ENCODE measurements at places on chromosomes 13 and 19.

DNA sequence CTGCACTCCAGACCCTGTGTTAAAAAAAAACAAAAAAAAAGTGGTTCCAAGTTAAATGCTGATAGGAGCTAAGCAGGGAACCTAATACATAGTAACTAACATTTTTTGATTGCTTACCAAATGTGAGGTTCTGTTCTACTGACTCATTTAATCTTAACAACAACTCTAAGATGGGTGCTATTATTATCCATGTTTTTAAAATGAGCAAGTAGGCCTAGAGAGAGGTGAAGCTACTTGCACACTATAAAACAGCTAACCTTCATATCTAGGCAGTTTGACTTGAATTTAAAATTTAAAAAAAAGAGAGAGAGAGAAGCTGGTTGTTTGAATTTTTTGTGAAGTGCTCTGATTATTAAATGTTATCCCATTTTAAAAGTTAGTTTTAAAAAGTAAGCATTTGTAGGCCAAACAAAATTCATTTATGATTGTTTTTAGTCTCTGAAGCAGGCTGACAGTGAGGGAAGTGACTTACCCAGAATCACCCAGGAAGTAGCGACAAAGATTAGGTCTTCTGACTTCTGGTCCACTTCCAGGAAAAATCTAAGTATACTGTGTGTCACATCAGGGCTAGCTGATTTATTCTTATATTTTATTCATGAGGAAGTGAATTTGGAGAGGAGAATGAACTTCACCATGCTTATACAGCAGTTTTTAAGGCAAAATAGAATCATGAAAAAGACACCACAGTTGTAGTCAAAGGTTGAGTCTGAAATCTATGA lies 2.4 kb downstream of the SIGLECL1 start:
- no peak for DNase-seq

DNA sequence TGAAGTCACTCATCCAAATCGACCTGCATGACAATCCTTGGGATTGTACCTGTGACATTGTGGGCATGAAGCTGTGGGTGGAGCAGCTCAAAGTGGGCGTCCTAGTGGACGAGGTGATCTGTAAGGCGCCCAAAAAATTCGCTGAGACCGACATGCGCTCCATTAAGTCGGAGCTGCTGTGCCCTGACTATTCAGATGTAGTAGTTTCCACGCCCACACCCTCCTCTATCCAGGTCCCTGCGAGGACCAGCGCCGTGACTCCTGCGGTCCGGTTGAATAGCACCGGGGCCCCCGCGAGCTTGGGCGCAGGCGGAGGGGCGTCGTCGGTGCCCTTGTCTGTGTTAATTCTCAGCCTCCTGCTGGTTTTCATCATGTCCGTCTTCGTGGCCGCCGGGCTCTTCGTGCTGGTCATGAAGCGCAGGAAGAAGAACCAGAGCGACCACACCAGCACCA lies 5.9 kb downstream of the SLITRK5 start:
- DNase-seq = no peak

DNA sequence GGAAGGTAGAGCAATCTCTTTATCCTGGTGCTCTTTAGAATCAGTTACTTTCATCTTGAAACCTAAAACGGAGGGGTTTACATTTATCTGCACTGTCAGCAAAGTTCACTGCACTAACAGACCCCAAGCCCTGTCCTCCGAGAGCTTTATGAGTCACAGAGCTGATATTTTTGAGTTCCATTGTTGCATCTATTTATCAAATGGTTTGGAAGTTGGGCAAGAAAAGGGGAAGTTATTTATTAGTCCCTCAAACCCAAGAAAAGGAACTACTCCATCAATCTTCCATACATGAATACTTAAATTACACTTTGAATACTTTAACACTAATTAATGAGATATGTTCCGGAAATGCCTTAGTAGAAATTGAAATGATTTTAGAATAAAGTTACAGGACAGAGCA lies 55.5 kb downstream of the EDNRB start:
- DNase-seq = no peak

DNA sequence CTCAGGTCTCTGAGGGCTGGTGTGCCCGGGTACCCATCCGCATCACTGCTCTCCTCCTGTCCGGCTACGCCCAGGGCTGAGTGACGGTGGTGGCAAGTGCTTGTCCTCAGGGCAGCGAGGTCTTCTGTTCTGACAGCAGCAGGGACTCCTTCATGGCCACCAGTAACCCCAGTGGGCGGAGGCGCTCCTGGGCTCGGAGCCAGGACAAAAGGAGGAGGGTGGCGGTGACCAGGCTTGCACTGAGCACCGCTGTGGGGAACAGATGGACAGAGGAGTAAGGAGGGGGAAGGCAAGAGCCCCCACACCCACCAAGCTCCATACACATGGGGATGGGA lies 5.8 kb downstream of the CD320 start:
- no peak for DNase-seq

GRCh38 chr13:49610176-49610575 lies 18.1 kb upstream of the ARL11 start:
- DNase-seq = no peak

GRCh38 chr13:102208347-102208746 lies 193.5 kb downstream of the FGF14 start:
- no peak for DNase-seq

DNA sequence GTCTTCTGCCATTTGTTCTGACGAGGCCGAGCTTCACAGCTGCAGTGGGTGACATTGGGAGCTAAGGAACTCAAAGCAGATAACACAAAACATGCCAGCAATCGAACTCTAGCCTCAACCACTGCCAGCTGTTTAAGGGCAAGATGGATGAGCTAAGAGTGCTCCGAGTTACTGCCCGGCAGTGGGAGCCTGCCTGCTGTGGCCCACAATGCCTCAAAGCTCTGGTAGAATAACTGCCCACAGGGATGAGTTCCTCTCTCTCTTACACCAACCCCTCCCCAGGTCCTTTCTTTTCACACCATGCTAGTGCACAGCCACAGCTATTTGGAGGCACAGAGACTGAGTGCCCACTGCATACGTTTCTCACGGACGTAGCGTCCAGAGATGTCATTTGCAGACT lies 330.5 kb downstream of the FGF9 start:
- no peak for DNase-seq

Data from activated CD8-positive, alpha-beta memory T cell treated with anti-CD3 and anti-CD28 coated beads for 4 hours (primary cell).